CD4-positive, alpha-beta T cell treated with Interleukin-4 for 4 hours (primary cell): ENCODE measurements at places on chromosomes 12 and 14.
A peak's percentile ranks its signal among the peaks of the same experiment; 100 is the strongest.

DNA sequence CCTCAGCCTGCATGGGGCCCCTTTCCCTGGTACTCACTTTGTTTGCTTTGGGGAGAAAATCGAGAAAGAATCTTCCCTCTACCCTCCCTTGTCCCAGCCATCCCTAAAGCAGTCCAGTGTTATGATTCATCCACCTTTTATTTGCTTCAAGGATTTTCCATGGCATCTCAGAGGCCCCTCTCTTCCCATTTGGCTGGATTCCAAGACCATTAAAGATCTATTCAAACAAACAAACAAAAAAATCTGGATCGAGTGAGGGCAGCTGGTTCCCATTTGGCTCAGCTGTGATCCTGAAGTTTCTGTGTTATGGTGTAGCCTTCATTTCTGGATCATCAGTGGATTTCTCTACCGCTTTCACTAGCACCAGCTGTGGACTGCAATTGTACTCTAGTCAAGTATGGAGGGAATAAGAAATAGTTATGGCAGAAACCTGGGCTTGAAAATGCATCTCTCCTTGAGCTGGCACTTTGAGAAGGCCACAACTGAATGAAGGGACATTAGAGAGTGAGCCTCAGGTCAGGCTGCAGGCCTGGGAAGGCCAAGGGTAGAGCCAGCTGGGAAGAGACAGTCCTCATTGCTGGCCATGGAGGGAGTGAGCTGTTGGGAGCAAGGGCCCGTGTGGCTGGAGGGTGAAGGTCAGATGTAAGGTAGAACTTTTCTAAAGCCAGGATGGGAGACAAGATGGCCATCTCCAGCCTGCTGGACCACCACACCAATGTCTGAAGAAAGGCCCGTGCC lies 13.7 kb downstream of the KRT71 start:
- DNase-seq, result no peak

DNA sequence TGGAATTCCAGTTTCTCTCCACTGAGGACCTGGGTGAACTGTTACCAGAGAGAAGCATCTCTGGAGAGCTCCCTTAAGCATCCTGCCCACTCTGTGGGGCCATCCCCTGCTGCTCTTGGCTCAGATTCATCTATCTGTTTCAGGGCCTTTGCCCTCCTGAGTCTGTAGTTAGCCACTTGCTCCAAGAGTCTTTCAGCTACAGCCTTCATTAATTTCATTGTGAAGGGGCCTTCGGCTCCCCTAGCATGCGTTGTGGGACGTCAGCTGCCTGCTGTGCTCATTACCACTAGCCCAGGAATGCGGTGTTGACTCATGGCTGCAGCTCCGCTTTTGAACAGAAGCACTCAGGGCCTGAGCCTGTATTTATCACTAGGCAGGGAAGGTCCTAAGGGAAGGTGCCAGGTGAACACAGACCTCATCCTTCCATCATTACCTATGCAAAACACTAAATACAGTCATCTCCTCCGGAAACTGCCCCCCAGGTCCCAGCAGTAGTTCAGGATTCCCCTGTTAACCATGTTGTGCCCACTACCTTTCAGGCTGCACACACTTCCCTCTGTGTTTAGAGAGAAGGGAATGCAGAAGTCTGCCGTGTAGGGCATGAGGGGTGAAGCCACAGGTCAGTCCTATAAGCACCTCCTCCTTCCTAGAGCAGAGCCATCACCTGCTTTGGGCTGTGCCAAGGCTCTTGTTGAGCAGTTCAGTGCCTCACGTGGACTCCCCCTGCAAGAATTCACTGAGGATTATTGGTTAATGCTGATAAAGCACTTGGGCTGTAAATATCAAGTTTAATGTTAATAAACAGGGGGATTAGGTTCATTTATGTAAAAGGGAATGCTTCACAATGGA lies 191.4 kb downstream of the CACNA1C start:
- DNase-seq, result no peak

DNA sequence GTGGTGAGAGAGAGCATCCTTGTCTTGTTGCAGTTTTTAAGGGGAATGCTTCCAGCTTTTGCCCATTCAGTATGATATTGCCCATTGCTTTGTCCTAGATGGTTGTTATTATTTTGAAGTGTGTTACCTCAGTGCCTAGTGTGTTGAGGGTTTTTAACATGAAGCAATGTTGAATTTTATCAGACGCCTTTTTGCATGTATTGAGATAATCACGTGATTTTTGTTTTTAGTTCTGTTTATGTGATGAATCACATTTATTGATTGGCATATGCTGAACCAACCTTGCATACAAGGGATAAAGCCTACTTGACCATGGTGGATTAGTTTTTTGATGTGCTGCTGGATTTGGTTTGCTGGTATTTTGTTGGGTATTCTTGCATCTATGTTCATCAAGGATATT lies 302.3 kb upstream of the G2E3 start:
- no peak for DNase-seq

DNA sequence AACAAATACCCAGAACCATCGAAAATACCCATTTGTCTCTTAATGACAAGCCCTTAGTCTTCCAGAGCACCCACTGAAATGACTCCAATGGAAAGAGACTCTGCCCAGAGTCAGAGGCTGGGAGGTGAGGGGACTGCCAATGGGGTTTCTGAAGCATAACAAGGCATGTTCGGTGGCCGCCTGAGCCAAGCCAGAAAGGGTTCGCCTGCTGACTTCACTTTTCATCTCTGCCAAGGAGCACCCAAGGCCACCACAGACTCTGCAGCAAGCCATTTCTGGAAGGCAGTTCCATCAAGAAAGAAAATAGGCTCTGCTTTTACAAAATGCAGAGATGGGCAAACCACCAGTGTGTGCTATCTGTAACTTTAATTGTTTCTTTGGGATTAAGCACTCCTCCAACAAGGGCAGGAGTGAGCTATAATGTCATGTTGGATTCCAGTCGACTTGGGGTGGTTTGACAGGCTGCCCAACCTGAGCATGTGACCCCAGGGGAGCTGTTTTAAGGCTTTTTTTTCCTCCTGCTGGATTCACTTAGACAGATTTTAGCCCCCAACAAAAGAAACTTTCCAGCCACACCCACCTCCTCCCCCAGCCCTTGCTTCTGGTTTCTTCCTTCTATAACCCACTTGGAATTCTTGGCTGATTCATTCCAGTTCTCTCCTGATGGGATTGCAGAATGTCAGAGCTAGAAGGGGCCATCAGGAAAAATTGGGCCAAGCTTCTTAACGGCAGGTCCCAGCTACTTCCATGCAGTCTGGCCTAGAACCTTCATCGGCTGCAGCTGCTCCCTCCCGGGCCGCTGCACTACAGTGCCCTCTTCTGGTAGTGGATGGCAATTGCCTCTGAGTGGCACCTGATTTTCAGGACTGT lies 24.1 kb downstream of the CKAP4 start:
- peak; percentile 77 for DNase-seq

DNA sequence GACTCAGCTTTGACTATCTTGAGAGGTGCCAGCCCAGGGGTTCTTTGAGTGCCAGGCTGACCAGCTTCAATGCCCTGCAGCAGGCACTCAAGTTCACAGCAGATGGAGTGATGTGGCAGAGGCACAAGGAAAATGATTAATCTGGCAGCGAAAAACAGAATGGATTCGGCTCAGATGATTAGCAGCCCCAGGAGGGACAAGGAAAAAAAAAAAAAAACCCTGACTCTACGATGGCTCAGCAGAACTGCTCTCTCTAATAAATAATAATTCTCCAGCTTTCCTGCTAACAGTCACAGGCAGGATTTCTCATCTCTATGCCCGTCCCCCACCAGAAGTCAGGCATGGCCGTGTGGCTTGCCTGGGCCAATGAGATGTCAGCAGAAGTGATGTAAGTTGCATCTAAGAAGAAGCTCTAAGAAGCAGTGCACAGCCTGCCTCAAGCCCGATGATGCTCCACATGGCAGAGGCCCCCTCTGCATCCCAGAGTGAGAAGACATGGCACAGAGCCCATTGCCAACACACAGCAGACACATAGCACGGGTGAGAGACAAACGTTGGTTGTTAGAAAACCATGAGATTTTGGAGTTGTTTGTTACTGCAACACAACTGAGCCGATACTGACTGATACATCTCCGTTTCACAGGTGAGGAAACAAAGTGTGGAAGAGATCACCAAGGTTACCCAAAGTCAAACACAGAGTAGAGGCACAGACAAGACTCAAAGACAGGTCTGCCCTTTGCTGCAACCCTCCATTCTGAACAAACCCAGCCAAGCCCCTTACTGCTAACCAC lies 111.0 kb downstream of the SCARB1 start:
- no peak for DNase-seq

GRCh38 chr12:5577211-5577612 lies 145.3 kb downstream of the NTF3 start:
- no peak for DNase-seq

- no peak for DNase-seq
These were observed 24.4 kb upstream of the TBX5 start for GRCh38 chr12:114430306-114430705.

GRCh38 chr12:57243521-57244311 lies 7.3 kb downstream of the STAC3 start:
- DNase-seq, result peak; percentile 75

GRCh38 chr12:16716928-16717327 lies 111.0 kb upstream of the LMO3 start:
- DNase-seq, result no peak

- DNase-seq, result no peak
These were observed 6.4 kb downstream of the EDDM3A start for GRCh38 chr14:20751963-20752562.

DNA sequence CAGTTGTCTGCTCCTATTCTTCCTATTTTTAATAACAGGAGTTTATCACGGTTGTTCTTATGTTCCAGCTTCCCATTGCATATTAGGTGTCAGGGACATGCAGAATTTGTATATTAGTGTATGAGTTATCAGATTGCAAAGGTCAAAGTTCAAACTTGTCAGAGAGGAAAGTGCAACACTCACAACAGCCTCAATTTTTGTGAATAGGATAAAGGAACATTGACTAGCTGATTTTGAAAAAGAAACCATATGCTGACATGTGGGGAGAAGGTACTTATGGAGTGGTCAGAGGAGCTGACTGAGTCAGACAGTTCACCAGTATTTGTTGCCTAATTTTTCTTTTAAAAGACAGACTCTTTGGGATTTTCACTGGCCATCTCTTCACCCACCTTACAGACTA lies 222.1 kb downstream of the C12orf50 start:
- no peak for DNase-seq

- DNase-seq, result no peak
These were observed 26.6 kb downstream of the PXN start for GRCh38 chr12:120238839-120239445.
